Astrocyte (in vitro differentiated cells and primary cell): ENCODE measurements at places on chromosomes 5 and 9. TPM values are rescaled to one million over a fixed set of nuclear protein-coding genes. Genes with fewer than 3 reads are reported as not detected.

EIF4E1B gene
- total RNA-seq = not detected in 2 replicates

TRIM7 gene
- total RNA-seq = 0.22 and 0.27 TPM in 2 replicates

C5orf47 gene
- total RNA-seq = not detected in 2 replicates

PRRC1 gene
- 131 and 141 TPM in 2 replicates for total RNA-seq

PCDHGA4 gene
- total RNA-seq = 0.48 and 0.50 TPM in 2 replicates

PCDHGB7 gene
- 22.4 and 26.1 TPM in 2 replicates for total RNA-seq

DOCK2 gene
- 0.43 and 0.66 TPM in 2 replicates for total RNA-seq

CYLC2 gene
- not detected in 2 replicates for total RNA-seq

TSSK1B gene
- total RNA-seq = 0.20 and 0.41 TPM in 2 replicates

CCDC192 gene
- not detected in 2 replicates for total RNA-seq

MYMK gene
- not detected in 2 replicates for total RNA-seq

NOXA1 gene
- 0.50 and 0.84 TPM in 2 replicates for total RNA-seq

FBN2 gene
- total RNA-seq = 105 and 176 TPM in 2 replicates

MEIKIN gene
- total RNA-seq = not detected in 2 replicates

RETREG1 gene
- total RNA-seq = 0.98 and 1.5 TPM in 2 replicates

SPINK13 gene
- total RNA-seq = not detected in 2 replicates

CDO1 gene
- total RNA-seq = 3.9 and 6.1 TPM in 2 replicates

ZNF658 gene
- total RNA-seq = 2.5 and 3.1 TPM in 2 replicates

FGF1 gene
- 42.2 and 70.9 TPM in 2 replicates for total RNA-seq

LRRC26 gene
- total RNA-seq = not detected in 2 replicates

PRSS3 gene
- not detected in 2 replicates for total RNA-seq

SLC6A3 gene
- 0.07 TPM in 2 replicates for total RNA-seq

PCDHA4 gene
- total RNA-seq = 9.5 and 9.6 TPM in 2 replicates

ITGA2 gene
- 20.1 and 35.9 TPM in 2 replicates for total RNA-seq

ISL1 gene
- 1.8 and 5.4 TPM in 2 replicates for total RNA-seq

NSG2 gene
- total RNA-seq = 0.09 and 0.38 TPM in 2 replicates

FOXD1 gene
- 13.5 and 16.9 TPM in 2 replicates for total RNA-seq

SV2C gene
- total RNA-seq = 0.05 TPM in 2 replicates

SPINK7 gene
- total RNA-seq = not detected in 2 replicates

PCDHGB4 gene
- total RNA-seq = 13.6 and 15.7 TPM in 2 replicates

CHSY3 gene
- total RNA-seq = 9.4 and 11.9 TPM in 2 replicates

BNIP1 gene
- total RNA-seq = 10.4 and 13.2 TPM in 2 replicates

AFAP1L1 gene
- 7.6 and 8.3 TPM in 2 replicates for total RNA-seq

RPL37 gene
- 981 and 1,090 TPM in 2 replicates for total RNA-seq

NMUR2 gene
- total RNA-seq = not detected in 2 replicates

FSD1L gene
- total RNA-seq = 4.7 and 7.0 TPM in 2 replicates

CARD9 gene
- total RNA-seq = 2.7 and 4.2 TPM in 2 replicates

ATP6V0E1 gene
- 309 and 327 TPM in 2 replicates for total RNA-seq

NEUROG1 gene
- total RNA-seq = not detected in 2 replicates

MOCS2 gene
- 42.7 and 44.2 TPM in 2 replicates for total RNA-seq

C9 gene
- total RNA-seq = 0.07 TPM in 1 of 2 replicates, not detected in the other

FUBP3 gene
- 57.6 and 64.6 TPM in 2 replicates for total RNA-seq

FAM221B gene
- total RNA-seq = not detected in 2 replicates

DIPK1B gene
- total RNA-seq = 22.4 and 23.2 TPM in 2 replicates

NR4A3 gene
- total RNA-seq = 3.2 and 3.6 TPM in 2 replicates

NDFIP1 gene
- total RNA-seq = 56.8 and 57.6 TPM in 2 replicates
